NCI-H1436 (cell line): ENCODE measurements at places on chromosomes 16 and 17.

DNA sequence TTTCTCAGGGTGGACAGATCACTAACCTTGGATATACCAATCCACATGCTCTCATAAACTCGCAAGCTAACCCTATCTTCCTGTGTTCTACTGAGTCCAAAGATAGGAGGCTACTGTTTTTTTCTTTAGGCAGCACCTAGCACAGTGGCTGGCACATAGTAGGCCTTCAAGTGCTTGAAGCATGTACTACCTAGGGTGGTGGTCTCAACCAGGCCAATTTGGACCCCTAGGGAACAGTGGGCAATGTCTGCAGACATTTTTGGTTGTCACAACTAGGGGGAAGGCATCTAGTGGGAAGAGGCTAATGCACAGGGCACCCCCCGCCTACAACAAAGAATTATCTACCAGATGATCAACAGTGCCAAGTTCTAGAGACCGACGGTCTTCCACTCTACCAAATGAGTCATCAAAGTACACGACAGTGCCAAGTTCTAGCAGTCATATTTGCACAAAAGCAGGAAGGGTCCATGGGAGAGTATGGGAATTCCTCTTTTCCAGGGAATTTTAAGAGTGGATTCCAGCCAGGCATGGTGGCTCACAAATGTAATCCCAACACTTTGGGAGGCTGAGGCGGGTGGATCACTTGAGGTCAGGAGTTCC lies 390.3 kb downstream of the SLC39A11 start:
- DNase-seq, result no peak

- DNase-seq, result no peak
Measured at GRCh38 chr17:65600518-65600917, 39.1 kb upstream of the AXIN2 start.

DNA sequence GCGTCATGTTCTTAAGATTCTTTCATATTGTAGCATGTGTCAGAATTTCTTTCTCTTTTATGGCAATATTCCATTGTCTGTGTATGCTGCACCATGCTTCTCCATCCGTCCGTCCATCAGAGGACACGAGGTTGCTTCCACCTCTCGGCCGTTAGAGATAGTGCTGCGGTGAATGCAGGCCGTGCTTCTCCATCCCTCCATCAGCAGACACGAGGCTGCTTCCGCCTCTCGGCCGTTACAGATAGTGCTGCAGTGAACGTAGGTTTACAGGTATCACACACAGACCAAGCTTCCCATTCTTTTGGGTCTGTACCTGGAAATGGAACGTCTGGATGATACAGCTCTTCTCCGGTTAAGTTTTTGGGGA lies 113.5 kb downstream of the CMIP start:
- no peak for DNase-seq

DNA sequence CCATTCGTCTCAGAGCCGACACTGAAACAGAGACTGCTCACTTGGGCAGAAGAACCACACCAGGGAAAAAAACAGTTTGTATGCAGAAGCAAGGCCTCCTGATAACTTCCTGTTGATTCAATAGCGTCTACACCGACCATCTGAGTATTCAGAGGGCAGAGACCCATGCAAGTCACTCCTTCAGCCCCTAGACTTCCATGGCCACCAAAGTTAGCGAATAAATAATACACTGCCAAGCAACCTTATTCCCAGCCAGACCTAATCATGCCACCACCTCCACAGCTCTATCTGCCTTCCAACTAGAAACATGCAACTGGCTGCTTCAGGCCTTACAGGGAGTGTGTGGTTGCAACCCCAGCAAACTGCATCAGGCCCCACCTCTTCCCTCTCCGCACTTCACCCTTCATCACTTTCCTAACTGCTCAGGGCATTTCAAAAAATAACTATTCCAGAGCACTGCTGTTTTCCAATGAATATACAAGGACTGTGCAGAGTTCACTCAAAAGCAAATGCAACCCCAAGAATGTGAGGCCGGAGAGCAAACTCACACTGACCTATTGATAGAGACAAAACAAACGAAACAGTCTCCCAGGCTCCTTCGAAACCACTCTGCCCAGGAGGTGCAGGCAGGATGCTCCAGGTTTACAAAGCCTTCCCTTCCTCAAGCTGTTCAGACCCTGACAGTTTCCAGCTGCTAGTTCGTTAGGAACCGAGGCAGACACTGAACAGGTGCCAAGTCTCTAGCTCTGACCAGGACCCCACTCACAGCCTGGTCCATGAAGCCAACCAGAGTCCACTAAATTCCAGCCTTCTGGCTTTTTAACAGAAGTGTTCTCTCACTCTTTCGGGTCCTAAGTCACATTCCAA lies 3.6 kb downstream of the USP7 start:
- no peak for DNase-seq

- DNase-seq, result no peak
Measured at GRCh38 chr17:10099051-10099571, 99.3 kb downstream of the GAS7 start.

- DNase-seq, result peak; percentile 0
Measured at GRCh38 chr17:39863918-39864746, at the start of gene IKZF3. Gene IKZF3 (minus strand): TSS chr17:39864312. CDS start chr17:39864126, 186 bp downstream.

- DNase-seq, result no peak
Measured at GRCh38 chr17:44355642-44356099, 8.0 kb downstream of the FAM171A2 start.

GRCh38 chr16:79437764-79438751 lies 162.5 kb downstream of the MAF start:
- DNase-seq, result no peak

DNA sequence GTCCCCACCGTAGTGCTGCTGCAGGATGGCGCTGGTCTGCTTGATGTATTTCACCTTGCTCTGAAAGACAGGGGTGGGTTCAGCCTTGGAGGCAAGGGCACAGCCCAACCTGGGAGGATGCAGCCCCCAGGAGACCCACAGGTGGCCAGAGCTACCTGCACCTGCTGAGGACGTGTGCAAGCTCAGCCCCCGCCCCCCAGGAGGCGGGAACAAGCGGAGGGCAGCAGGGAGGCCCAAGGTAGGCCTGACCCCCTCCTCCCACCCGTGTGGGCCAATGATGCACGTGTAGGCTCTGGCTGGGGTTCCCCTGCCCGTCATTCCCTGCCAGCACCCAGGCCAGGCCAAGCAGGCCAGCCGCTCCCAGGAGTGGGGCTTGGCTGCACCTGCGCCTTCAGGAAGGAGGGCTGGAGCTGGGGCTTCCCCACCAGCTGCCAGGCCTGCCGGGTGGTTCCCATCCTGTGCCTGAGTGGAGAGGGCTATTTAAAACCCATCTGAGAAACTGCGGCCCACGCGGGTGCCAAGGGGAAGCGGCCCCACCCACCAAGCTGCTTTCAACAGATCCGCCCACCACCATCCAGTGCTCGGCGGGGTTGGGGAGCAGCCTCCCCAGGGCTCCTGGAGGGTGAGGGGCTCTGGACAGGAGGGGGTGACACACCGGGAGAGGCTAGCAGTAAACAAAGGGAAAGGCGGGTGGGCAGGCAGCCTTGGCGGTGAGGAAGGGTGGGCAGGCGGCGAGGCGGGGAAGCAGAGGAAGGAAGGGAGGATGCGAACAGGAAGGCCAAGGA lies 3.8 kb downstream of the NTHL1 start:
- DNase-seq, result peak; percentile 26

GRCh38 chr17:19928299-19928698 lies 49.3 kb downstream of the AKAP10 start:
- no peak for DNase-seq

GRCh38 chr17:78278139-78278741 lies 46.8 kb downstream of the TMEM235 start:
- peak; percentile 53 for DNase-seq

DNA sequence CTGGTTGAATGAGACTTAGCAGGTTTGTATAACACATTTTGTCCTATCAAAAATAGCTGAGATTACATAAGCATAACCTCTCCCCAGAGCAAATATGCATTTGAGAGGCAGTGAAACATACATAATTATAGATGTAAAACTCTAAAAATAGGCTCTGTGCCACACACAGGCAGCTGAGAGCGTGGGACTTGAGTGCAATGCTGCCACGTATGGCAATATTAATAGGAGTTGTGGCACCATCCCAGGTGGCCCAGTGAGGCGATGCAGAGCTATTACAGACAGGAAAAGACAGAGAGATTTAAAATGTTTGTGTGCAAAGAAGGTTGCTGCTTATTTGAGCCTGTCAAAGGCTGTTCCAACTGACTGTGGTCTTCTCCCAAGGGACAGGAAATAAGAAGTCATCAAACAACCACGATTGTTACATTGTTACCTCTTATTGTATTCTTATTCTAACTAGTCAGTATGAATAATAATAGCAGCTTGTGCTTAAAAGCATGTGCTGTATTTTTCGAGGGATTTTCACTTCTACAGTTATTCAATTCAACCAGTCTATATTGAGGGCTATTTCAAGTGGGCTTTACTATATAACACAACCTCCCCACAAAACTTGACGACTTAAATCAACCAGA lies 116.5 kb downstream of the SALL1 start:
- DNase-seq, result peak; percentile 56

DNA sequence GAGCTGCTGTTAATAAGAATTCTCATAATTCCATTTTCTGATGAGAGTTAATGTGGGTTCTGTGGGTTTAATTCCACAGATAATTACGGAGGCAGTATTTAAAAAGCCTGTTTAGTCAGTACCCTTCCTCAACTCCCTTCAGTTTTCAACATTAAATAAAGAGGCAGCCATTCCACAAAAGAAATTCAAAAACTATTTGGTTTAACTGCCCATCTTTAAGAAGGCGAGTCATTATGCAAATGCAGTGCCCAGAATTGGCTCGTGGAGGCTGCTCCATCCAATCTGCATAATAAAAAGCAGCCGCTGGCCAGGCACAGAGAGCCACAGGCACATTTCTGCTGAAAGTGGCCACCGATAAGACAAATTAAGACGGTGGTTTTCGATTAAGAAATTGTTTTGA lies 194.4 kb upstream of the TOX3 start:
- DNase-seq, result no peak

DNA sequence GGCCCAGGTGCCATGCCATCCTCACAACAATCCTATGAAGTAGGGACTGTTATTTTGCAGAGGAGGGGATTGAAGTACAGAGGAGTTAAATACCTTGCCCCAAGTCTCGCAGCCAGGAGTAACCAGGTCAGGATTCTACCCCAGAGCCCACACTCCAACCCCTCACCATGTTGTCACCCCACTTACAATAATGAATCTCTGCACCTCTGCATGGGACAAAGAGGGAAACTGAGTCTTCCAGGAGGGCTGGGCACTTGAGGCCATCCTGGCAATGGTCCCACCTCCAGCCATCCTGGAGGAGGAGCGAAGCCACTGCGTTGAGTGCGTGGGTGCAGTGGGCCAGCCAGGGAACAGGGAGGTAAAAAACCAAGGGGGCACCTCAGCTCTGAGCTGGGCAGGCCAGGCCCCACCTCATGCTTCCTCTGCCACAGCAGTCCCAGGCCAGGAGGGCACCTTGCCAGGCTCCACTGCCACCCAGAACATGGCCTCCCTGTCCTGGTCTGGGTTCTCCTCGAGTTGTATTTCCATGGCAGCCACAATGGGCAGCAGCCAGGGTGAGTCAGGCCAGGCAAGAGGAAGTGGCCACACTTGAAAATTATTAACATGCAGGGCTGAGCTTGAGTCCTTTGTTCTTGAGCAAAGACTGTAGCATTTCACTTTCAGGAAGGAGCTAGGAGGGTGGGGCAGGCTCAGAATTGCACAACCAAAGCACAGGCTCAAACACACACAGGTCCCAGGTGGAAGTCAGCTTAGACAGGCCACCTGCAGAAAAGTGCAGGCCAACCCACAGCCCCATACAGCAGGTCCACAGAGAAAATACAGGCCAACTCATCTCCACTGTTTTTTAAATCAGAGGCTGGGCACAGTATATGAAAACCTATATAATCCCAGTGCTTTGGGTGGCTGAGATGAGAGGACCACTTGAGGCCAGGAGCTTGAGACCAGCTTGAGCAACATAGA lies 52.1 kb downstream of the CUEDC1 start:
- DNase-seq, result peak; percentile 60
